ENCODE measurements at places on chromosomes 16 and 17.

DNA sequence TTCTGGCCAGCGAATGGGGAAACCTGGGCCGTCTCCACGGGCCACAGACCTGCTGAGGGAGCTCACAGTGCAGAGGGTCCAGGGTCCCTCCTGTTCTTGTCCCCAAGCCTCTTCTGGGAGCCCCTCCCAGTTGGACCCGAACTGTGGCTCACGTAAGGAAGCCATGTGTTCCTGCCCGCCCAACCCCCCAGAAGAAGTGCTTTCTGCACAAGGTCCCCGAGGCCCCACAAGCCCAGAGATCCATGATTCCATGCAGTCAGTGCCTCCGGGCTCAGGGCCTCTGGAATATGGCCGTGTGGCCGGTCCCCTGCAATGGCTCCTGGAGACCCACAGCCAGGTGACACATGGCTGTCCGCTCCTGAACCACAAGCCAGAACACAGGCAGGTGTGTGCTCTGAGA is 272.4 kb downstream of the C16orf95 start:
- DNase-seq, result no peak

DNA sequence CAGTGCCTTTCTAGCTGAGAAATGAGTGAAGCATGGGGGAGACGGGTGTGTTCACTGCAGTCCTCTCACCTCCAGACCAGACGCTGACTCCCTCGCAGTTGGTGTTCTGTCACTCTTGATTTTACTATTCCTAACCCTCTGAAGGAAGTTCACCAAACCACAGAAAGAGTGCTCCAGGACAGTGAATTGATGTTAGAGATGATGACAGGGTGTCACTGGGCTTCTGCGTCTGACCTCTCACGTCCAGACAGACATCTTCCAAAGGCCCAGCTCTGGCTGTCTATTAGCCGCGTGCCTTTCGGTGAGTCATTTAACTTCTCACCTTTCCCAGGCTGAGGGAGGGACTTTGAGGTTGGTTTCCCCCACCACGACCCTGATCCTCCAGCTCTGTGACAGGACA is 8.2 kb downstream of the CRAMP1 start:
- no peak for DNase-seq

- no peak for DNase-seq
Observed at GRCh38 chr17:74803388-74803930, 27.3 kb upstream of the NAT9 start.

GRCh38 chr16:85601730-85602401 is 11.3 kb upstream of the GSE1 start:
- peak; percentile 61 for DNase-seq

DNA sequence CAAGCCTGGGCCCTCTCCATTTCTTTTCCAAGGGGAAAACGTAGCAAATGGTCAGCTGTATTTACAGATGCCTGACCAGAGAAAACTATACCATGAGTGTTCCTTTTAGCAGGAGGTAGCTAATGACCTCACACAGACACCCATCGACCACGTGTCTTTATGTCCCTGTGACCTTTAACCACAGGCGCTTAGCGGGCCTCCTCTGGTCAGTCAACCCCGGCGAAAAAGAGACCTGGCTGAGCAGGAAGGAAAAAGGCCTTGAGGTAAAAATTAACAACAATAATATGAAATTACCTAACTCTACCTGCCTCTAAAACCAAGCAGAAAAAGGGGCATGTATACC is 9.1 kb downstream of the NUDT16L1 start:
- peak; percentile 42 for DNase-seq

GRCh38 chr17:72373910-72374741 is 253.3 kb downstream of the SOX9 start:
- DNase-seq, result no peak

DNA sequence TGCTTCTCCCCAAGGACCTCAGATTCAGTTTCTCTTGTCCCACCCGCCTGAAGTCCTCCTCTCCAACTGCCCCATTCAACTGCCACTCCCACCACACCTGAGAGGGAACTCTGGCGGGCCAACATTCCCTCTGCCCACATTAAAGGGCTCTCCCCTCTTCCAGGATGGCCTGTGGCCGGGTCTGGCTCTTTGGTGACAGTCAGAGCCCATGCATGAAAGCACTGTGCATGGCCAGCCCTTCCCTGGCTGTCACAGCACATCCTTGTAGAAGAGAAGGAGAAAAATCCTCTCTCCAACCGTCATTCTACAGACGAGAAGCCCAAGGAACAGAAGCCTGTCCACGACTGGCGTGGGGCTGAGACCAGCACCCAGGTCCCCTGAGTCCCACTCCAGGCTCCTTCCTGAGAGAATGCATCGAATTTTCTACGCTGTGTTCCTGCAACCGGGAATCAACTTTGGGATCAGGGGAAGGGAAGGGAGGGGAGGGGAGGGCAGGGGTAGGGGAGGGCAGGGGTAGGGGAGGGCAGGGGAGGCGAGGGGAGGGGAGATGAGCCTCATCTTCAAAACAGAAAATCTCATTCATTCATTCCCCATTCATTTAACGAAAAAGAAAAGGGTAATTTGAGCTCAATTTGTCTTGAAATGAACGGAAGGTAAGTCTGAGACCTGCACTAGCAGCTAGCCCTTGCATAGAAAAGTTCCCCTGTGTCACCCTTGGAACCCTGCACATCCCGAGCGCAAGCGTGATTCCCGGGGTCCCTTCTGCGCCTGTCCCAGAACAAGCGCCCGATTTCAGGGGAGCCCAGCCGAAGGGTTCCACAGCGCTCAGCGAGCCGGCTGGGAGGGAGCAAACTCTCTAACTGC is at the start of gene ABCC12:
ABCC12 (minus strand) TSS at position 68 of the 864 bp plus-strand sequence. CDS start 9,569 bp downstream, outside the sequence.
- no peak for DNase-seq

- DNase-seq, result peak; percentile 61
Observed at GRCh38 chr16:89720551-89720812, 216 bp downstream of the VPS9D1 start.

GRCh38 chr16:50593410-50594150 is 45.4 kb downstream of the NKD1 start:
- peak; percentile 21 for DNase-seq

DNA sequence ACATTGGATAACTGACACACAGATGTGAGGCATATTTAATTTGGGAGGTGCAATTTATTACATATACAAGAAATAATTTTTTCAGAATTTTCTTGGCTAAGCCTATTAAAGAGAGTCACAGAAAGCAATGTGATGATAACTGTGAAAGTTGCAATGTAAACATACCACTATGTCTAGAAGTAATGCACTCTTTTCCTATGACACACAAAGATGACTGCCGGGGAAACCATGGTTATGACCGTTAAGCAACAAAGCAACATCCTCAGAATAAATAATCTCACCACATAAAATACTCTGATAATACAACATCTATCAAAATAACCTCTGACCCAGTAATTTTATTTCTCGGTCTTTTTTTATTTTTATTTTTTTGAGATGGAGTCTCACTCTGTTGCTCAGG is 10.5 kb upstream of the QRICH2 start:
- no peak for DNase-seq

- no peak for DNase-seq
Observed at GRCh38 chr16:56320811-56321558, 104.4 kb downstream of the AMFR start.

- no peak for DNase-seq
Observed at GRCh38 chr17:8375738-8376259, 705 bp downstream of the KRABD2 start.

- no peak for DNase-seq
Observed at GRCh38 chr17:82871056-82871775, 31.4 kb upstream of the ZNF750 start.

DNA sequence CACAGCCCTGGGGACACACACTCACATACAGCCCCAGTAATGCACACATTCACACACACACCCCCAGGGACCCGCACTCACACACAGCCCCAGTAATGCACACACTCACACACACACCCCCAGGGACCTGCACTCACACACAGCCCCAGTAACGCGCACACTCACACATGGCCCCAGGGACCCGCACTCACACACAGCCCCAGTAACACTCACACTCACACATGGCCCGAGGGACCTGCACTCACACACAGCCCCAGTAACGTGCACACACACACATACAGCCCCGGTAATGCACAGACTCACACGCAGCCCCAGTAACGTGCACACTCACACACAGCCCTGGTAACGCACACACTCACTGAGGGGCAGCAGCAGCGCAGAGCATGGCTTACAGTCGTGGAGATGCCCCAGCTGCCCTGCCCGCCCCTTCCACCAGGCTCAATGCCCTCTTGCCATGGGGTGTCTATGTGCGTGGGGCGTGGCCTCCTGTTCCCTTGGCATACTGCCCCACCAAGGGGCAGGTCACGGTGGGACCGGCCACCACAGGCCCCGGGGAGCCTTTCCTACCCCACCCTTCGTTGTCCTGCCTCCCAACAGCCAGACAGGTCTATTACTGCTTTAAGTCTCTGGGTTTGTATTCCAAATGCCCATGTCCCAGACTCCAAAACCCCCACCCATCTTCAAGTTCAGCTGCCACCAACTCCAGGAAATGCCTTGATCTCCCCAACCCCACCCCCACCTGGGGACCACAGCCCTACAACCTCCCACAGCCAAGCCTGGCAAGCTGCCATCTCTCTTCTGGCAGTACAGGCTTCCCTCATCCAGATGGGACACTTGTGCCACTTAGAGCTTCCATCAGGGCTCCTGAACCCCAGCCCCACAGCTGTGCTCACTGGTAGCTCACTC is 2.7 kb downstream of the CCDC102A start:
- DNase-seq, result no peak

DNA sequence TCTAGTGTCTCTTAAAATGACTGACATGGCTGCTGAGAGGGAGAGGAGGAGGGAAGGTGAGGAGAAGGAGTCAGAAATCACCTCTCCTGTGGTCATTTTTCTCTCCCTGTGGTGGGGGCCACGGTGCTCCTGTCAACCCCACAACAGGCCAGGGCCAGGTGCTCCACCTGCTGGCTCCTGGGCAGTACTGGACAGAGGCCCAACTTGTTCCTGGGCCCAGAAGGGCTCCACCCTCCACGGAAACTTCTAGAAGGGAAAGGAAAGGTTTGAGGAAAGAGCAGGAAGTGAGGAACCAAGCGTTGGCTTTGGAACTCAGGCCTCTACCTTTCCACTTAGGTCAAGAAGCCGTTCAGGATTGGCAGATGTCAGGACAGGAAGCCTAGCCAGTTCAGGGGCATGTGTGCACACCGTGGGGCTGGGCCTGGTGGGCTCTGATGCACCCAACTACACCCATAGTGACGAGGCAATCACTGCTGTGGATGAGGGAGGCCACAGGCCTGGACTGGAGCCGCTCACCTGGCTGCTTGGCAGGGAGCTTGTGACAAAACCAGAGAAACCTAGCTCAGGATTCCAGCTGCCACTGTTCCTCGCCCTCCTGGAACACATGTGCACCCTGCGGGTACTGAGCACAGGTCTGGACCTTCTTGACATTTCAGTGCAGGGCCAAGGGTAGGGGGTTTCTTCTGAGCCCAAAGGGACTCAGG is 36.1 kb downstream of the WNT3 start:
- peak; percentile 77 for DNase-seq

DNA sequence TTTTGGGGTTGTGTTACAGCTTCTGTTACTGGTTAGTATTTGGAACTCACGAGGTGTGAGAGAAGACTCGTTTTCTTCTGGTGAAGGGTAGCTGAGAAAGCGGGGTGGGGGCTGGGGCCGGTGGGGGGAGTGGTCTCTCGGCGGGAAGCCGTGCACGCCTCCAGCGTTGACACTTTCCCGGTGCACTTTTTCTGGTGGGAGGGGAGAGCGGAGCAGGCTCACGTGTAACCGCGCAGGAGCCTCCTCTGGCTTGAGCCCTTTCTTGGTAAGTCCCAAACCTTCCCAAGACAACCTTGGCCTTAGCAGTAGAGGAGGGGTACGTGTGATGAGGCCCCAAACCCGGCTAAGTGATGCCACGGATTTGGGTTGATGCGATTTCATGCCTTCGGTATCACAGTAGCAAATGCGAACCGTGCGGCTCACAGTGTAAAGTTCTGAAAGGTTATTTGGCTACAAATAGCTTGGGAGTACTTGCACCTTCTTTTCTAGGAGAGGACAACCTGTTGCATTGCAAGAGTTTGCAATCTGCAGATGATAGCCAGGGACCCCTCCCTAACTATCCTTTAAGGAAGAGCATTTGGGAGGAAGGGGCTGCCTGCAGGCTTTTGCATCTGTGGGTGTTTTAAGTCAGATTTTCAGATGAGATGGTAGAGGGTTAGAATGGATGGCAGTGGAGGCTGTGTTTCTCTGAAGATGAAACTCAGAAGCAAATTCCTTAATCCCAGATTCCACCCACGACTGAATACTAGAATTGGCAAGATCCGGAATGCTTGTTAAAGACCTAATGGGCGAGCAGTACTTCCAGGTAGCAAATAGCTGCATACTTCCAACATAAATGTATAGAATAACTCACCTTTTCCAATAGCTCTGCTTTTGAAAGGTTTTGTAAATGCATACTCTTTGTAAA is 1.5 kb downstream of the HLF start:
- DNase-seq, result no peak
